RWPE2 (cell line): ENCODE measurements at places on chromosomes 6 and 20.

DNA sequence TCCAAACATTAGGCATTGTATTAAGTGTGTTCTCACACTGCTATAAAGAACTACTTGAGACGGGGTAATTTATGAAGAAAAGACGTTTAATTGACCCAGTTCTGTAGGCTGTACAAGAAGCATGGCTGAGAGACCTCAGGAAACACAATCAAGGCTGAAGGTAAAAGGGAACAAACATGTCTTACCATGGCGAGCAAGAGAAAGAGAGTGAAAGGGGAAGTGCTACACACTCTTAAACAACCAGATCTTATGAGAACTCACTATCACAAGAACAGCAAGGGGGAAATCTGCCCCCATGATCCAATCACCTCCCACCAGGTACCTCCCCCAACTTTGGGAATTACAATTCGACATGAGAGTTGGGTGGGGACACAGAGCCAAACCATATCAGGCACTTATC lies 86.6 kb upstream of the TOP1 start:
- H3K36me3 ChIP-seq, result no peaks in the 10 kb centered on the region
- H3K4me3 ChIP-seq, result no peak overlapping the region
- DNase-seq, result no peak
- H3K27ac ChIP-seq, result no peak overlapping the region
- no peaks in the 10 kb centered on the region for H3K4me1 ChIP-seq
- no peaks in the 10 kb centered on the region for H3K27me3 ChIP-seq

DNA sequence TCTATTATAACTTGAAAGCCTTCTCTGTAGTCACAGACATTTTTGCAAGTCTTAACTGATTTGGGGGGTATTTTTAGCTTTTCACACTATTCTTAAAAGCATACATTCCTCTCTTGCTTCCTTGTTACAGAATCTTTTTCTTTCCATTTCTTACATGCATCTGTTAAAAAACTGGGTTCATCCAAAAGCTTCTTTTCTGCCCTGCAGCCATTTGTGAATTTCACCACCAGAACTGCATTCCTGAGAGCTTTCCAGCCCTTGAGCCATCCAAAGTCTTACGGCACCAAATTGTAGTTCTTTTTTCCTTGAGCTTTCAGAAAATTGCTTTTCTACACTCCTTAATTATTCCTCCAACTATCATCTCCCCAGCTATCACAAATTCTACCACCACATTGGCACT lies 19.7 kb upstream of the GSTA4 start:
- no peaks in the 10 kb centered on the region for H3K4me1 ChIP-seq
- H3K27me3 ChIP-seq, result no peaks in the 10 kb centered on the region
- H3K36me3 ChIP-seq, result peaks cover 27% of the 10 kb centered on the region
- H3K27ac ChIP-seq, result no peak overlapping the region

GRCh38 chr6:160792708-160793107 lies 90.7 kb downstream of the PLG start:
- H3K36me3 ChIP-seq, result no peaks in the 10 kb centered on the region
- H3K4me3 ChIP-seq, result no peak overlapping the region
- DNase-seq, result no peak
- peak overlapping the region; percentile 78 for H3K27ac ChIP-seq

GRCh38 chr6:166251211-166251610 lies 57.0 kb downstream of the PRR18 start:
- peaks cover 26% of the 10 kb centered on the region for H3K27me3 ChIP-seq
- H3K36me3 ChIP-seq, result no peaks in the 10 kb centered on the region
- no peak overlapping the region for H3K4me3 ChIP-seq
- H3K27ac ChIP-seq, result no peak overlapping the region
- H3K4me1 ChIP-seq, result no peaks in the 10 kb centered on the region
- no peak for DNase-seq

DNA sequence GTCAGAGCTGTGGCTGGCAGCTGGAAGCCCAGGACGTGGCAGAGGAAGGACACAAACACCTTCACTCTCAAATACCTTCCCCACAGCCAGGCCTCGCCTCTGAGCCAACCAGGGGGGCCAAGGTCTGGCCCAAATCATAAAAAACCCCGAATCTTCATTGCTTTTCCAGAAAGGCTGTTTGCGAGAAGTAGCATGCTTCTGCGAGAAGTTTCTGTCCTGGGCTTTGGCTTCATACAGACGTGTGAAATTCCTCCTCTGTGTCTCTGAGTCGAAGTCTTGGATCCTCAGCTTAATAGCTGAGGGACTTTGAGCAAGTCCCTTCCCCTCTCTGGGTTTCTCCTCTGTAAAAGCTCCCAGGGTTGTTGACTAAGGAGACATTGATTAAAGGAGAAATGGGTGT lies 63.0 kb downstream of the CHMP4B start:
- H3K4me3 ChIP-seq, result no peak overlapping the region
- no peak overlapping the region for H3K27ac ChIP-seq
- H3K27me3 ChIP-seq, result peaks cover 4% of the 10 kb centered on the region
- H3K4me1 ChIP-seq, result no peaks in the 10 kb centered on the region
- no peaks in the 10 kb centered on the region for H3K36me3 ChIP-seq
- no peak for DNase-seq

DNA sequence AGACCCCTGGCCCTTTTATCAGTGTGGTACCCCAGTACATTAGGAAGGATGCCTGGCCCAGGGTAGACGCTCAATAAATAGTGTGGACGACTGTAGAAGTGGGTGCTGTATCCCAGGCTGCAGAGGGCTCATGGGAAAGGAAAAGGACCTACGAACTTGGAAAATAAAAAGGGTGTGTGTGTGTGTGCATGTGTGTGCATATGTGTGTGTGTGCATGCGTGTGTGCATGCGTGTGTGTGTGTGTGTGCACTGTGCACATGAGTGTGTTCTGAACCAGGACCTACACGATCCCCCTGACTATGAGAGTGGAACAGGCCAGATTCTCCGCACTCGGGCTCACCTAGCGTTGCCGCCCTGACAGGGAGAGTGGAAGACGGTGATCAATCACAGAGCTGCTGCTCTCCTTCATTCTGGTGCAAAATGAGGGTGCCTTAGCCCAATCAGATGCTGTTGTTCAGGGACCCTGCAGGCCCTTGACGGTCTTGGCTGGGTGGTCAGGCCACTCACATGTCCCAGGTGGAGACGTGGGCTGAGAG lies 3.5 kb upstream of the UNC93A start:
- no peaks in the 10 kb centered on the region for H3K36me3 ChIP-seq
- no peak for DNase-seq

GRCh38 chr6:23311211-23311610 lies 741.8 kb downstream of the HDGFL1 start:
- H3K36me3 ChIP-seq, result no peaks in the 10 kb centered on the region
- DNase-seq, result no peak
- no peak overlapping the region for H3K27ac ChIP-seq
- no peaks in the 10 kb centered on the region for H3K27me3 ChIP-seq
- H3K4me1 ChIP-seq, result no peaks in the 10 kb centered on the region

DNA sequence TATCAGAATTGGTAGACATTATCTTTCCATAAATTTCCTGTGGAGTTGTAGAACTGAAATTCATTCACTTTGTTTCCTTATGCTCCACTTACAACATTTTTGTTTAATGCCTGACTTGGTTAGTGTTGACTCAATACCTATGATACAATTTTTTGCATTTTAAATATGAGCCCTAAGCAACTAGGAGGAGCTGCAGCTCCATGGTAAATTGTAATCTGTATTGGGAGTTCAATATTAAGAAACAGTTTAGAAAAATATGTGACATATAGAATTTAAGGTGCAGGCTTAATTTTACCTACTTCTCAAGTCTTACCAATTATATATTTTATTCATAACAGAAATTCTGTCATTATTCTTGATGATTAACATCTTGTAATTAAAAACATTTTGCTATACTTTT lies 868.3 kb downstream of the EYS start:
- no peaks in the 10 kb centered on the region for H3K27me3 ChIP-seq
- H3K27ac ChIP-seq, result no peak overlapping the region
- no peak overlapping the region for H3K4me3 ChIP-seq
- DNase-seq, result no peak
- H3K36me3 ChIP-seq, result no peaks in the 10 kb centered on the region
- H3K4me1 ChIP-seq, result no peaks in the 10 kb centered on the region

DNA sequence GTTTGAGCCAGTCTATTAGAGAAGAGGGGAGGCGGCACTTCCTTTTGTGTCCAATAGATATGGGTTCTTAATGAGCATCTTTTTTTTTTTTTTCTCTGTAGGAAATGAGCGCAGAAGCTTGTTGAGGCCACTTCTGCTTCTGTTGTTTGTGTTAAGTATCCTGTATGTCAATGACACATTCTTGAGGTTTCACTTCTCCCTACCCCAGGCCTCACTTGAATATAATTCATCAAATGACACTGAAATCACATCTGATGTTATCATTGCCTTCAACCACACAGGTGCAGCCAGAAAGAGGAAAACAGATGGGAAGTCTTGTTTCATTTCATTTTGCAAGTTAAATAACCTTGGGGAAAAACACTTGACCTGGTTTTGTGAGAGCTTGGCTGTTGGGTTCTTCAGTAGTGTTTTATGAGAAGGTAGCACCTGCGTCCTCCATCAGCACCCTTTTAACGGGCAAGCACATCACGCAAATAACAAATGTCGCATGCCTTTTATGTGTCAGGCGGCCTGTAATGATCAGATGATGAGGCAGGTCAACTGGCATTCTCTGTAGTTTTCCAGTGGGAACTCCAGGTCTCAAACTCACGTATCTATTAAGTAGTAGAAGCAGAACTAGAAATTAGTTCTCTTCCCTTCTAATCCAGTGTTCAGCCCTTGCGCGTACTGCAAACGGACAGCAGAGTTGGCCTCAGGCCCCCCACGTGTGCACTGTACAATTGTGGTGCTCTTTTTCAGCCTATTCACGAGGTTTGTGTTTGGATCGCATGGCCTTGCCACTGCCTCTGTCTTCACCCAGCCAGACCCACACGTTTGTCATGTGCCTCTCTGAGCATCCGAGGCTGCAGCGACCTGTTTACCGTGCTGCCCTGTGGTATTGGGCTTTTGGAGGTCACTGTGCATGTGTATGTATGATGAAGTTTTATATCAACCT lies 23.5 kb downstream of the PLEKHG1 start:
- H3K36me3 ChIP-seq, result no peaks in the 10 kb centered on the region
- H3K4me1 ChIP-seq, result peaks cover 9% of the 10 kb centered on the region
- H3K4me3 ChIP-seq, result no peak overlapping the region
- no peak overlapping the region for H3K27ac ChIP-seq
- DNase-seq, result no peak
- H3K27me3 ChIP-seq, result no peaks in the 10 kb centered on the region

- H3K27ac ChIP-seq, result no peak overlapping the region
- H3K36me3 ChIP-seq, result no peaks in the 10 kb centered on the region
- H3K4me1 ChIP-seq, result peaks cover 18% of the 10 kb centered on the region
These were observed 131.2 kb upstream of the CDYL start for GRCh38 chr6:4644996-4645395.

- no peaks in the 10 kb centered on the region for H3K36me3 ChIP-seq
- peak overlapping the region; percentile 14 for H3K27ac ChIP-seq
- no peaks in the 10 kb centered on the region for H3K27me3 ChIP-seq
- peaks cover 7% of the 10 kb centered on the region for H3K4me1 ChIP-seq
- no peak for DNase-seq
These were observed 144.4 kb upstream of the MAN1A1 start for GRCh38 chr6:119493980-119494379.

- no peaks in the 10 kb centered on the region for H3K27me3 ChIP-seq
- H3K27ac ChIP-seq, result no peak overlapping the region
- H3K4me1 ChIP-seq, result no peaks in the 10 kb centered on the region
These were observed 7.8 kb downstream of the QRSL1 start for GRCh38 chr6:106637051-106637716.

- H3K36me3 ChIP-seq, result no peaks in the 10 kb centered on the region
- no peaks in the 10 kb centered on the region for H3K4me1 ChIP-seq
- peaks cover 7% of the 10 kb centered on the region for H3K27me3 ChIP-seq
- H3K27ac ChIP-seq, result no peak overlapping the region
- DNase-seq, result no peak
These were observed 202.6 kb downstream of the PLCB1 start for GRCh38 chr20:8334641-8335040.

- no peaks in the 10 kb centered on the region for H3K4me1 ChIP-seq
- no peak for DNase-seq
- H3K36me3 ChIP-seq, result no peaks in the 10 kb centered on the region
- no peak overlapping the region for H3K4me3 ChIP-seq
These were observed 69.4 kb downstream of the PSMG4 start for GRCh38 chr6:3328145-3328544.

- no peaks in the 10 kb centered on the region for H3K4me1 ChIP-seq
- H3K27ac ChIP-seq, result no peak overlapping the region
- H3K27me3 ChIP-seq, result peaks cover 47% of the 10 kb centered on the region
- no peaks in the 10 kb centered on the region for H3K36me3 ChIP-seq
These were observed 44.2 kb downstream of the ZNF831 start for GRCh38 chr20:59207742-59208357.

- no peaks in the 10 kb centered on the region for H3K36me3 ChIP-seq
- no peak for DNase-seq
- no peaks in the 10 kb centered on the region for H3K27me3 ChIP-seq
- H3K27ac ChIP-seq, result no peak overlapping the region
- no peak overlapping the region for H3K4me3 ChIP-seq
These were observed 85.3 kb downstream of the SIM1 start for GRCh38 chr6:100379386-100379785.

GRCh38 chr6:142884214-142885035 lies 60.6 kb downstream of the HIVEP2 start:
- H3K4me1 ChIP-seq, result peaks cover 32% of the 10 kb centered on the region
- no peak for DNase-seq
- H3K4me3 ChIP-seq, result no peak overlapping the region
- peak overlapping the region; percentile 63 for H3K27ac ChIP-seq
- no peaks in the 10 kb centered on the region for H3K27me3 ChIP-seq
- H3K36me3 ChIP-seq, result no peaks in the 10 kb centered on the region

DNA sequence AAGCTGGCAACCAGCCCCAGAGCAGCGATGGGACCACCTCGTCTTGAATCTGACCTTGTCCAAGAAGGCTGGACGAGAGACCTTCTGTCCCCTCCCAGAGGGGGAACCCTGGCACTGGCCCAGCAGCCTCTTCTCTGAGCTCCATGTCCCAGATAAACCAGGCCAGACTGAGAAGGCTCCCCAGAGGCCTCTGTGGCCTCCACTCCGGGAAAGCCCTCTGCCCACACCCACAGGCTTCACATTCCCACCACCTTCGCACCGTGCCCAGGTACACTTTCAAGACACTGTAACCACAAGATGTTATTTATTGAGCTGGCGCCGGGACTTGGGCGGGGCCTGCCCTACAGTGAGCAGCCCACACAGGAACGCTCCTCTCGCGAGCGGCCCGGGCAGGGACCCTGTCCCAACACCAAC lies 33.2 kb downstream of the ADA start:
- no peak overlapping the region for H3K4me3 ChIP-seq
- no peak overlapping the region for H3K27ac ChIP-seq
- peak; percentile 76 for DNase-seq
- H3K4me1 ChIP-seq, result no peaks in the 10 kb centered on the region

- H3K36me3 ChIP-seq, result 0 out of 2 replicates have a peak, but pooled peaks cover 4% of the 10 kb centered on the region
- no peak for DNase-seq
- no peaks in the 10 kb centered on the region for H3K27me3 ChIP-seq
These were observed 23.8 kb upstream of the SAMHD1 start for GRCh38 chr20:36975099-36975818.

- H3K4me1 ChIP-seq, result peaks cover 17% of the 10 kb centered on the region
- H3K27ac ChIP-seq, result no peak overlapping the region
- H3K27me3 ChIP-seq, result no peaks in the 10 kb centered on the region
- no peak overlapping the region for H3K4me3 ChIP-seq
These were observed 7.1 kb downstream of the ZNFX1 start for GRCh38 chr20:49270736-49271135.

- H3K27me3 ChIP-seq, result no peaks in the 10 kb centered on the region
- H3K4me3 ChIP-seq, result no peak overlapping the region
These were observed 122.3 kb downstream of the RNASET2 start for GRCh38 chr6:166834049-166834448.
